ENCODE measurements at places on chromosomes 2 and 18.

DNA sequence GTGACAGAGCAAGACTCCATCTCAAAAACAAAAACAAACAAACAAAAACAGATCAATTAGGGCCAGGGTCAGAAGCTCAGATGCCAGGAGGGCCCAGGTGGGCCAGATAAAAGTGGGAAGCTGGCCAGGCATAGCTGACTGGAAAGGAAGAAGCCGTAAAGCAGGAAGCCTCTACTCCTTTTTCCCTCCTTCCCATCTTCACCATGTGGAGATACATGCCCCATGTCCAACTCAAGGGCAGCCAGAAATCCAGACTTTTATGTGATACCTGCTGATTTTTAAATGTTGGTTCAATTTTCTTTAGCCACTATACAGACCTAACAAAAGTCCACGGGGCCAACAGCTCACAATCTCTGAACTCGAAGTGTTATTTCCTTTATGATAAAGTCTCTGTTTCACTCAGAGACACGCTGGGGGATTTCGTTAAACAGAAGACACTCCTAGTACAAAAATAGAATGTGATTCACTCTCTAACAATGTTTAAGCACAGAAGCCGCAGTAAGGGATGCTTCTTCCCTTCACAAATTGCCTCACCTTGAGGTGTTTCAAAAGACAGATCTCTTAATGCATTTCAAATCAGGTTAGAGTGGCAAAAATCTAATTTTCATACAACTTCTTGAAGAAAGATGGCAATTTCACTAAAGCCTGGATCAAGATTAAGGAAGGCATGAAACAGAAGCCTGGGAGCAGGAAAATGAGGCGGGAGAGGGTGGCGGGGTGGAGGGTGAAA, 14.0 kb downstream of the TMEM247 start:
- no peak for DNase-seq

- DNase-seq: no peak
These were observed 201.9 kb upstream of the SLC8A1 start for GRCh38 chr2:40653829-40654228.

DNA sequence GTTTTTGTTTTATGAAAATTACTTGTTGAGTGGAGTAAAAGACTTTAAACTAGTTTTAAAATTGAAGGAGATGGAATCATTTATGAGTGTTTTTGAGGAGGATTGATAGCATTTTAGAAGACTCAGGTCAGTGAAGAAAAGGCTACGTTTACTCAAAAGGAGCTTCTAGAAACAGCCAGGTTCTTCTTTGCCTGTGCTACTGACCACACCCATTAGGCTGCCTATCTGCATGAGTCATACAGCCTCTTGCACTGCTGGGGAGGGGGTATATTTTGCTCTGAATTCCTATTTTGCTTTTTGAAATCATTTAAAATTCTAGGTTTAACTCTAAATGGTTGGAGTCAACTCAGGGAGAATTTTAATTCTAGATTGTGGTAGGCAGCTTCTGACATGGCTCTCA, 22.3 kb downstream of the EFEMP1 start:
- DNase-seq: no peak

- no peak for DNase-seq
These were observed 58.6 kb upstream of the MCFD2 start for GRCh38 chr2:46974174-46974573.

DNA sequence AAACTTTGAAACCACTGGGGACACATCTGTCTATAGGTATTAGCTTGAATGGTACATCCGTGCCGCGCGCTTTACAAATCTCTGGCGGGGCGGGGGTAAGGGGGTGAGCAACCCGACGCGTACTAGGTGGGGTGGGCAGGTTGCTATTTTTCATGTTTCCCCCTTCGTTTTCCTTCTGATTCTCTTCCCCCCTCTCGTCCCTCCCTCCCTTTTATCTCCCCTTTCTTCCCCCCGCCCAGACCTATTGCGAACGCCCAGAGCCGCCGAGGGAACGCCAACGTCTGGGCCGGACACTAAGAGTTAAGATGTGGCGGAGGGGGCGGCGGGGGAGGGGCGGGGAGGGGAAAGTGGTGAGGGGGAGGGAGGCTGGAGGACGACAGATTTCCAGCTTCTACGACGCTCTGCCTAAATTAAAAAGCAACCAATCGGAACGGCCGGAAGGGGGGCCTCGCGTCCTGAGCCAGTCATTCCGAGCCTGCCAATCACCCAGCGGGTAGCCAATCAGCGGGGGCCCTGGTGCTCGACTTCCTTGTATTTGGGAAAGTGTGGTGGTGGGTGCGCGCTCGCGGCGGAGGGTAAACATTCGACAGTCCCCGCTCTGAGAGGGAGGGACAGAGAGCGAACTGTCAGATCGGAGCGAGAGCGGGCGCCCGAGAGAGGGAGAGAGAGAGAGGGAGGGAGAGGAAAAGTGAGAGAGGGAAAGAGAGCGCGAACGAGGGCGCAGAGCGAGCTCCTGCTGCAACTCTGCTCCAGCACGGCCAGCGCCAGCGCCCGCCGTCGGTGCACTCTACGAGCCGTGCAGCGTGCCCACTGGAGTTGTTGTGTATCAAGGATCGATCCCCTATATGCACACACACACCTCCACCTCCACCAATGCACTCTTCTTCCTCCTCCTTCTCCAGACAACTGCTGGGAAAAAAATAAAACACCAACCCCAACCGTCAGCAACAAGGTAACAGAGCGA, at the start of gene POU3F3:
Gene POU3F3, plus strand, starts transcription at position 582 of the 964 bp plus-strand sequence. CDS start 1,396 bp downstream, outside the sequence.
- no peak for DNase-seq
